ENCODE measurements at places on chromosomes 13 and 19.

DNA sequence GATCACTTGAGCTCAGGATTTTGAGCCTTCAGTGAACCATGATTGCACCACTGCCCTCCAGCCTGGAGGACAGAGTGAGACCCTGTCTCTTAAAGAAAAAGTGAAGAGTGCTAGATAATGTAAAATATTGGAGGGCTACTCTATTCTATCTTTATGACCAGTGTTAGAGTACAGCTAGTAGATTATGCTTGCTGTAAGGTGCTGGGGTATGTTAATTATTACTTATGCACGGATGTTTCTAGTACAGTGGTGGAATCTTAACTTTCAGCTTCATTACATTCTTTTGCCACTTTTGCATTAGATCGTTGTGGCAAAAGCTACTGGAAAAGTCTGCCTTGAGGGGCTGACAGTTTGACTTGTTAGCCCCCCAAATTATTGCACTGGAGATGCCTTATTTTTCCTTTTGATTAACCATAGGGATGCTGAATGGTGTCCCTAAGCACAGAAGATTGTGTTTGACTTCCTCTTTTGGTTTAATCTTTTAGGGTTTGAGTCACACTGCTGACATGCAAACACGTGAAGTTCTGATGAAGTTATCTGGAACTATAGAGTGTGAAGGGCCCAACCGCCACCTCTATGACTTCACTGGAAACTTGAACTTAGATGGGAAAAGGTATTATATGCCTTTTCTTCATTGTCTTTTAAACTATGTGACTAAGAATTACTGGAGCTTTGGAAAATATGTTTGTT, 169.8 kb downstream of the ATP8A2 start:
- DNase-seq = no peak

DNA sequence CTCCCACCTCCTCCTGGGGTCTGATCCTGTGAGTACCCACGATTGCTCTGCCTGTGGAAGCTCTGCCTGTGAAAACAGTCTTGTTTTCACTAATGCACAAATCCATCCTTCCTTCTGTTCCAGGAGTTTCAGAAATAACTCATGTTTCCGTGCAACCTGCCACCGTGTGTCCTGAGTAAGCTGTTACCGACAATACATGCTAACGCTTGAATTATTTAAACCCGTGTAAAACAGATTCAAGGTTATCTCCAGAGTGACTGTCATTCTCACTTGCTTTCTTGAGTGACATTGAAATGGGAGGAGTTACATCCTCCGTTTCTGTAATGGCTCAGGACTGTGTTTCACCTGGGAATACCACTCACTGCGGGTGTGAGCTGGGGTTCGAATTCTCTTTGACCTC, 24.9 kb downstream of the GPR12 start:
- no peak for DNase-seq

DNA sequence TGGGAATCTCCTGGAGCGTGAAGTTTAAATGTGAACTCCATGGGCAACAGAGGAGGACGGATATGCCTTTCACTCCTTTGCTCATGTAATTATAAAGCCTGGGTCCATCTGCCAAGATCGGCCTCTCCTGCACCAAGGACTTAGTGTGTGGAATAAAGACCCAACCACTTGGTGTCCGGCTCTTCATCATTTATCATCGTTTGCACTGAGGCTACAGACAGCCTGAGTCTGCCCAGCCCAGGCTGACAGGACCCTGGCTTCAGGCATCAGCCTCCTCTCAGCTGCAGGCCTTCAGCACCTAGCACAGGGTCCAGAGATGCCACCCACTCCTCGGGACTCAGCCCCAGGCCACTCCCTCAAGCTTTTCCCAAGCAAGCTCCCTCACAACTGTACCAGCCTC, 206.8 kb upstream of the IPO5 start:
- no peak for DNase-seq

DNA sequence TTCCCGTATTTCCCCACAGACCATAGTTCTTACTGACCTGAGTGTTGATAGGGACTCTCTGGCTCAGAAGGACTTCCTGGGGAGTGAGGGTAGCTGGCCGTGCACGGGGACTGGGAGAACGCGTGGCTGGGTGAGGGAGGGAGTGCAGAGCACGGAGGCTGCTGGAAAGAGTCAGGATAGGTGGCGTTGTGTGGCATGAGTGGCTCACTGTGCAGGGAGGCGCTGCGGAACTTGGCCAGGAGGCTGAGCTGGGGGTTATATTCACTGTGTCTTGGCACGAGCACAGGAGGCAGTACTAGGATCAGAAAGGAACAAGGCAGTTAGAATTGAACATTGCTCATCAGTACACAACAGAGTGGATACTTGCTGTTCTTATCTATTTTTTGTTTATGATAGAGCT, 47.4 kb downstream of the SMAD9 start:
- DNase-seq = no peak

DNA sequence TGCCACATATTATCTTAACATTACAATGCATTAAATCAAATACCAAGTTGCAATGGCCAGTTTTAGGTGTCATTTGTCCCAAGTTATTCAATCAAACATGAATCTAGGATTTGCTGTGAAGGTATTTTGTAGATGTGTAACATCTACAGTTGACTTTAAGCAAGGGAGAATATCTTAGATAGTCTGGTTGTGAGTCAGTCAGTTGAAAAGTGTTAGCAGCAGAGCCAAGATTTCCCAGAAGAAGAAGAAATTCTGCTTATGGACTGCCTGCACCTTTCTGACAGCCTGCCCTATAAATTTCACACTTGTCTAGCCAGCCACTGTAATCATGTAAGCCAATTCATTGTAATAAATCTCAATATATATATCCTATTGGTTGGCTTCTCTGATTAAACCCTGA, 41.3 kb upstream of the INTS6 start:
- DNase-seq = peak; percentile 61

GRCh38 chr13:41565216-41565615, 107.9 kb downstream of the RGCC start:
- peak; percentile 45 for DNase-seq

GRCh38 chr19:37991841-37992248, 84.8 kb downstream of the SIPA1L3 start:
- no peak for DNase-seq

- no peak for DNase-seq
These were observed 308.1 kb downstream of the COG6 start for GRCh38 chr13:39963612-39964011.

Measured in fibroblast of the aortic adventitia (primary cell).